ENCODE measurements at places on chromosomes 7 and 10.

GRCh38 chr7:14888962-14889361 is 13.6 kb downstream of the DGKB start:
- H3K4me1 ChIP-seq, result no peaks in the 10 kb centered on the region
- H3K4me3 ChIP-seq, result no peak overlapping the region

DNA sequence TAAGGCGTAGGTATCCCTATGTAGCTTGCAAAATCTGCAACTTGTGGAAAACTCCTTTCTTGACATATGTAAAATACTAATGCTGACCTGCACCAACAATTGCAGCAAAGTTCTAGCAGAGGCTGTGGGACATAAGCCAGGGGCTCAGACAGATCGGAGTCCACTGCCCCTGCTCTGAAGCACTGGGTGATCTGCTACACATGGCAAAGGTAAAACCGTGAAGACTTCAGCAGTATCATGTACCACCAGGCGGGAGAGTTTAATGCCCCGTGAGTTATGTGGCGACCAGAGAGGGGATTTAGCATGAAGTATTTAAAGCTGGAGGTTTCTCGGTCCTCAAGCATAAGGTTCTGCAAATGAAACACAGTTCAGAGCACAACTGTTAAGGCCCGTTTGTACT is 76.4 kb downstream of the ABCC2 start:
- no peaks in the 10 kb centered on the region for H3K36me3 ChIP-seq
- H3K27ac ChIP-seq, result no peak overlapping the region
- peak; percentile 24 for ATAC-seq
- peaks cover 7% of the 10 kb centered on the region for H3K27me3 ChIP-seq
- H3K4me3 ChIP-seq, result no peak overlapping the region

DNA sequence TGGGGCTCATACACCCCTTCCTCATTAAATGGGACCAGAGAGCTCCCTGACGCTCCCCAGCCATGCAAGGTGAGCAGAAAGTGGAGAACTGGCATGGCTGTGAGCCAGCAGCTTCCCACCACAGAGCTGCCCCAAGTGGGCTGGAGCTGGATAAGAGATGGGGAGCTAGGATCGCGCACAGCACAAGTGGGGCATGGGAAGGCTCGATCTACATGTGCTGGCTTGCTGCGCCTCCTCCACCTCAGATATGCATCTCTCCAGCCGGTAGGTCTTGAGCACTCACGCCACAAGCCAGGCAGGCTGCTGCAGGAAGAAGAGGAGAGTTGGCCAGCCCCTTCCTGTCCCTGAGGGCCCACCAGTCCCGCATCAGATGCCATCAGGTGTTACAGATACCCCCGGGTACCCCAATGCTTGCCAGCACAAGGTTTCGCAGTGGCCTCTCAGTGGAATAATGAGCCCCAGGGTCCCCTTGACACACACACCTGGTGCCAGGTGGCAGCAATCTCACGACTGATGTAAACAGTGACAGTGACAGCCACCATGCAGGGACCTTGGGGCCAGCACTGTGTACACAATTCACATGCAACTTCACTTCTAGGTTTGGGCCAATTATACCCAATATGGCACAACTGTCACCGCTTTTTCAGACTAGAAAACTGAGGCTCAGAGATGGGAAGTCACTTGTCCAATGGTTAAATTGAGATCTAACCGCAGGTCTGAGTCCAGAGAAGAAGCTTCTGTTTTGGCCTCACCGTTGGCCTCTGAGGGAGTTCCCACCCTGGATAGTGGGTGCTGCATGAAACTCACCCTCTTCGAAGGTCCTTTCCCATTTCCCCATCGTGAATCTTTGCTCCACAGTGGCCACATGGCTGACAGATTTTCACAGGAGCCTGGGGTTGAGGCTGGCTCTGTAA is 79.3 kb downstream of the OAT start:
- H3K4me1 ChIP-seq, result peaks cover 16% of the 10 kb centered on the region
- H3K27ac ChIP-seq, result no peak overlapping the region
- peaks cover 9% of the 10 kb centered on the region for H3K27me3 ChIP-seq
- no peaks in the 10 kb centered on the region for H3K36me3 ChIP-seq
- H3K4me3 ChIP-seq, result no peak overlapping the region

DNA sequence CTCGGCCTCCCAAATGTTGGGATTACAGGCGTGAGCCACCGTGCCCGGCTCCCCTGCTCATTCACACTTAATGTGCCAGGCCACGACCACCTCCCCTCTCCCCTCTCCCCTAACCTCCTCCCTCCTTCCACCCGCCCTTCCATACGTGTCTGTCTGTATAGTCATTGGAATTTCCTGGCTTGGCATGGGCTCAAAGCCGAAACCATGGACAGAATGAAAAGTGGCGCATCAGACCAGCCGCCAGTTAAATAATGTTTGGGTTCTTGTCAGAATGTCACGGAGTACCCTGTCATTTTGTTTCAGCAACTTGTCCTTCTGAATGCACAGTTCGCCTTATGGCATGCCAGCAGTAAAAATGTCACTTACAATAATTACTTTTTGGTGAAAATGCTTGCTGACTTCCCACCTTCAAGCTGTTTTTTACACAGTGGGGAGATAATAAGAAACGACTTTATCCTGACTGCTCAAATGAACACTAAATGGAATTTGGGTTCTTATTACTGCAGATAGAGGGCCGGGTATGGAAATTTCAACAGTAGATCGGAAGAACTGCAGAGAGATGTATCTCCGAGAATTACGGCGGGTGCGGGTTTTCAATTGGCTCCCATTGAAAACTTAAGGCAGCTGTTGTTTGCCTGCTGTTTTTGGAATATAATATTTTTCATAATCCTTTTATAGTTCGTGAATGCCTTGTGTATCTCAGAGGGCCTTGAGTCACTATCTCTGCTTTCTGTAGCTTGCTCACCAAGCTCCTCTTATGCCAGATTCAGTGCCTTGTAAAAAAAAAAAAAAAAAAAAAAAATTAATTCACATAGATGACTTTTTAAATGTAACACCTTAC is 65.5 kb upstream of the SH2B2 start:
- no peak for ATAC-seq
- no peak overlapping the region for H3K4me3 ChIP-seq
- H3K4me1 ChIP-seq, result peaks cover 14% of the 10 kb centered on the region
- H3K36me3 ChIP-seq, result peaks cover 15% of the 10 kb centered on the region
- no peak overlapping the region for H3K27ac ChIP-seq
- H3K27me3 ChIP-seq, result no peaks in the 10 kb centered on the region

DNA sequence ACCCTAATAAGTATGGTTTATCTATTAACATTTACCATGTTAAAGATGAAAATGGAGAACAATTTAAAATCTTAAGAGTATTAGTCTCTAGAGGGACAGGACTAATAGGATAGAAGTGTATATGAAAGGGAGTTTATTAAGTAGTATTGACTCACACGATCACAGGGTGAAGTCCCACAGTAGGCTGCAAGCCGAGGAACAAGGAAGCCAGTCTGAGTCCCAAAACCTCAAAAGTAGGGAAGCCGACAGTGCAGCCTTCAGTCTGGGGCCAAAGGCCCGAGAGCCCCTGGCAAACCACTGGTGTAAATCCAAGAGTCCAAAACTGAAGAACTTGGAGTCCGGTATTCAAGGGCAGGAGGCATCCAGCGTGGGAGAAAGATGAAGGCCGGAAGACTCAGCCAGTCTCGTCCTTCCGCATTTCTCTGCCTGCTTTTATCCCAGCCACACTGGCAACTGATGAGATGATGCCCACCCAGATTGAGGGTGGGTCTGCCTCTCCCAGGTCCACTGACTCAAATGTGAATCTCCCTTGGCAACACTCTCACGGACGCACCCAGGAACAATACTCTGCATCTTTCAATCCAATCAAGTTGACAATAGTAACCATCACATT is 140.8 kb upstream of the FAM20C start:
- ATAC-seq, result no peak
- no peak overlapping the region for H3K4me3 ChIP-seq
- H3K27me3 ChIP-seq, result peaks cover 6% of the 10 kb centered on the region
- H3K27ac ChIP-seq, result no peak overlapping the region

GRCh38 chr7:106009503-106010226 is 46.6 kb downstream of the CDHR3 start:
- H3K4me3 ChIP-seq, result no peak overlapping the region
- ATAC-seq, result peak; percentile 93
- peaks cover 9% of the 10 kb centered on the region for H3K27me3 ChIP-seq
- H3K36me3 ChIP-seq, result no peaks in the 10 kb centered on the region
- H3K27ac ChIP-seq, result peak overlapping the region; percentile 48

GRCh38 chr10:27612551-27613035 is 108.5 kb downstream of the RAB18 start:
- H3K4me3 ChIP-seq, result no peak overlapping the region
- ATAC-seq, result no peak
- H3K36me3 ChIP-seq, result no peaks in the 10 kb centered on the region
- H3K4me1 ChIP-seq, result no peaks in the 10 kb centered on the region

GRCh38 chr7:24939416-24939815 is 40.6 kb downstream of the OSBPL3 start:
- peaks cover 26% of the 10 kb centered on the region for H3K36me3 ChIP-seq
- H3K27me3 ChIP-seq, result no peaks in the 10 kb centered on the region
- no peak for ATAC-seq
- no peak overlapping the region for H3K4me3 ChIP-seq
- peaks cover 53% of the 10 kb centered on the region for H3K4me1 ChIP-seq

- peaks cover 48% of the 10 kb centered on the region for H3K27me3 ChIP-seq
- peaks cover 8% of the 10 kb centered on the region for H3K4me1 ChIP-seq
- H3K36me3 ChIP-seq, result no peaks in the 10 kb centered on the region
- H3K27ac ChIP-seq, result no peak overlapping the region
Measured at GRCh38 chr10:13440185-13441061, 88.4 kb downstream of the BEND7 start.

DNA sequence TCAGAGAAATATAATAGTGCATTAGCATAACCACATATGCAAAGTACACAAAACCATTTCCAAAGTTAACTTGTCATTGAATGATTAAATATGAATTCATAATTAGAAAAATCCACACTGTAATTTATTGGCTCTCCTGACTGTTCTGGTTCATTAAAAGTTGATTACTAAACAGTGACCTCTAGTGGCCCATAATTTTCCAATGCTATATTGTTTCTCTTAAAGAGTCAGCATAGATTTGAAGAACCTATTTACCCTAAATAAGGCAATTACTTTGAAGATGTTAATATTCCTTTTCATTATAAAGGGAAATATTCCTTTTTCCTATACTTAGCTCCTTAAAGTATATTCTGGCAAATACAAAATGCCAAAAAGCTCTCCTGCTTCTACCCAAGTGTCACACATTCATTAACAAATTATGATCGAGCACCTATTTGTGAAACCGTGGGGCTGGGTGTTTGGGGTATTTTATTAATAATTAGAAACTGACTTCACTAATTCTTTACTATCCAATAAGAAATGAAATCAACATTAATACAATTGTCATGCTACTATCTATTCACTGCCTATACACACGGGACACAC is 86.2 kb downstream of the HIBADH start:
- no peak overlapping the region for H3K27ac ChIP-seq
- no peaks in the 10 kb centered on the region for H3K4me1 ChIP-seq
- H3K27me3 ChIP-seq, result no peaks in the 10 kb centered on the region

DNA sequence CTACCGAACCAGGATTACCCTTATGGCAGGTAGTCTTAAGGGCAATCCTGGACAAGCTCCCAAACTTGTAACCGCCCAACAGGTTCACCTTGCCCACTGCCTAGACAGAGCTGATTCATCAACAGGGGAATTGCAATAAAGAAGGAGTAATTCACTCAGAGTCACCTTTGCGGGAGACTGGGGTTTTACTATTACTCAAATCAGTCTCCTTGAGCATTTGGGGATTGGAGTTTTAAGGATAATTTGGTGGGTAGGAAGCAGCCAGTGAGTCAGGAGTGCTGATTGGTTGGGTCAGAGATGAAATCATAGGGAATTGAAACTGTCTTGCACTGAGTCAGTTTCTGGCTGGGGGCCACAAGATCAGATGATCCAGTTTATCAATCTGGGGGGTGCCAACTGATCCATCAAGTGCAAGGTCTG is 25.3 kb downstream of the HK1 start:
- ATAC-seq, result no peak
- H3K4me3 ChIP-seq, result no peak overlapping the region
- H3K27ac ChIP-seq, result no peak overlapping the region
- H3K36me3 ChIP-seq, result no peaks in the 10 kb centered on the region
- no peaks in the 10 kb centered on the region for H3K27me3 ChIP-seq

DNA sequence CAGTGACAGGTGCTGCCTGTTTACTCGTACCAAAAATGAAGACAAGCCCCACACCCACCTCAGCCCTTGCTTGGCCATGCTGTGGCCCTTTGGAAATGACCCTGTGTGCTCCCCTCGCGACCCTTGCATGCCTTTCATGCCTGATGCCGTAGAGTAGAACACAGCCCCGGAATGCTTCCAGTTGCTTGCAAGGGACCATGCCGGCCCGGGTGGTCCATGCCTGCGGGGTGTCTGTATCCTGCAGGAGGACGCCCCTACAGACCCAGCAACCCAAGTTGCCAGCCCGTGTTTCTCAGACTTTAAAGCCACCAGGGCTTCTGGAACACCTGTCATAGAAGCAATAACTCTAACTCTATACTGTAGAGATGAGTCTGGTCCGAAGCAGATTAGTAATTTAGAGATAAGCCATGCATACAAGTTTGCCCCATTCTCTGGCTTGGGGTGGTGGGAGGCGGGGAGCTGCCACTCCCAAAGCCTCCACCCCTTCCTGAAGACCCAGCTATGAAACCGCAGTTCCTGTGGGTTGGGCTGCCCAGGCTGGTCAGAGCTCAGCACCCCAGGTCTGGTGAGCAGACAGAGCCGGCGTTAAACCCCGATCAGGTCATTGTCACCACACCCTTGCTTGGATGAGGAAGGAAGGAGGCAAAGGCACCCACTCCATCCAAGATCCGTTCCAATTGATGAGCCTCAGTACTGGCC is 143.5 kb downstream of the ADCY1 start:
- no peak for ATAC-seq
- no peak overlapping the region for H3K27ac ChIP-seq
- peaks cover 6% of the 10 kb centered on the region for H3K36me3 ChIP-seq

- no peaks in the 10 kb centered on the region for H3K36me3 ChIP-seq
- no peak for ATAC-seq
- H3K27ac ChIP-seq, result no peak overlapping the region
- no peak overlapping the region for H3K4me3 ChIP-seq
- H3K4me1 ChIP-seq, result no peaks in the 10 kb centered on the region
- H3K27me3 ChIP-seq, result no peaks in the 10 kb centered on the region
Measured at GRCh38 chr10:85225311-85225710, 896.9 kb downstream of the CCSER2 start.

- no peak for ATAC-seq
- no peaks in the 10 kb centered on the region for H3K27me3 ChIP-seq
- H3K27ac ChIP-seq, result no peak overlapping the region
- no peaks in the 10 kb centered on the region for H3K36me3 ChIP-seq
Measured at GRCh38 chr10:34484164-34484563, 330.9 kb downstream of the PARD3 start.

- H3K27ac ChIP-seq, result no peak overlapping the region
- H3K4me1 ChIP-seq, result peaks cover 26% of the 10 kb centered on the region
- ATAC-seq, result no peak
- H3K36me3 ChIP-seq, result no peaks in the 10 kb centered on the region
- H3K4me3 ChIP-seq, result no peak overlapping the region
Measured at GRCh38 chr7:134546955-134547354, 2.0 kb upstream of the AKR1B15 start.

DNA sequence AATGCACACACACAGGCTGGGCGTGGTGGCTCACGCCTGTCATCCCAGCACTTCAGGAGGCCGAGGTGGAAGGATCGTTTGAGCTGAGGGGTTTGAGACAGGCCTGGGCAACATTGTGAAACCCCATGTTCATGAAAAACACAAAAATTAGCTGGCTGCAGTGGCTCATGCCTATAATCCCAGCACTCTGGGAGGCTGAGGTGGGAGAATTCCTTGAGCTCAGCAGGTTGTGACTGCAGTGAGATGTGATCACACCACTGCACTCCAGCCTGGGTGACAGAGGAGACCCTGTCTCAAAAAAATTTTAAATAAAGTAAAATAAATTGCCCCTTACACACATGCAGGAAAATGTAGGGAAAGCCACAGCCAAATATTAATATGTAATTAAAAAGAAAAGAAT is 44.1 kb downstream of the RNF32 start:
- no peak overlapping the region for H3K27ac ChIP-seq
- no peaks in the 10 kb centered on the region for H3K27me3 ChIP-seq
- H3K4me1 ChIP-seq, result no peaks in the 10 kb centered on the region

Measured in stimulated activated memory B cell treated with anti-CD40 and anti-IgM and Interleukin-4, amounts not matched to agents 10 μg/mL and 1 μg/mL and 100 μg/mL, for 72 hours (primary cell).